ENCODE measurements at places on chromosomes 16 and 17. TPM values are rescaled to one million over a fixed set of nuclear protein-coding genes. Genes with fewer than 3 reads are reported as not detected.

The PNMT gene
- total RNA-seq: 0.20 TPM

The TMEM235 gene
- not detected for total RNA-seq

The CACNA1G gene
- not detected for total RNA-seq

The KRT15 gene
- 18.9 TPM for total RNA-seq

The CTRB1 gene
- total RNA-seq: not detected

The CAPNS2 gene
- not detected for total RNA-seq

The STAC2 gene
- not detected for total RNA-seq

The IKZF3 gene
- total RNA-seq: not detected

Measured in mammary microvascular endothelial cell (primary cell).